ENCODE measurements at places on chromosomes 11 and 22.

- no peak for DNase-seq
Measured at GRCh38 chr11:62974848-62975522, 9.8 kb downstream of the SLC22A6 start.

- no peak for DNase-seq
Measured at GRCh38 chr11:126502982-126503381, 147.5 kb downstream of the ST3GAL4 start.

DNA sequence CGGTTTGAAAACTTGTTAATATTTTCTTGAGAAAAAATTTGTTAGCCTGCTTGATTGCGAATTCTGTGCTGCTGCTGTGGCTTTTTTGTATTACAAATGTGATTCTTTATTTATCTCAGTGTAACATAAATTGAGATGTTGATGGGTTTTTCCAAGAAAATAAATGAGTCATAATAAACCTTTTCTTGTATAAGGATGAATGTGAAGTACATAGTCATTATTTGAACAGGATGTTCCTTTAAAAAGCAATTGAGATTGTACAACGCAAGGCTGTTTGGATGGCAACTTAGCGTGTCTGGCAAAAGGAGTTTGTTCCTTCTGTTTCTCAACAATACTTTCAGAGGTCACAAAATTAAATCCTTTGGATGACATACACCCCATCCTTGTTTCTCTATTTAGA, 24.6 kb upstream of the CARD18 start:
- DNase-seq, result no peak

DNA sequence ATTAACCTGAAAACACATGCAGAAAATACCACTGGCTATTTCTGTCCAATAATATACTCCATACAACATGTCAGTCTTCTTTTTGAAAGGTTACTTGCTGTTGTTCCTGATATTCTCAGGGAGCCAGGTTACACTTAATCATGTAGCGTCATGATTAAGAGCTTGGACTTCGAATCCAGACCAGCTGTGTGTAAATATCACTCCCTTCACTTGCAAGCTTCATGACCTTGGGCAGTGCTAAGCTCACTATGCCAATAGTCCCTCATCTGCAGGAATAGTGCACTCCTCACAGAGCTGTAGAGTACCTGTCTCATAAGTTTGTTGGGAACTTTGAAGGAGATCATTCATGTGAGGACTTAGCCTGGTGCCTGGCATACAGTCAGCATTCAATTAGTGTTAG, 1.9 kb downstream of the HTR3B start:
- no peak for DNase-seq

- no peak for DNase-seq
Measured at GRCh38 chr11:12454782-12455181, 77.4 kb downstream of the PARVA start.

- DNase-seq, result no peak
Measured at GRCh38 chr22:49937758-49938564, 19.5 kb downstream of the CRELD2 start.

DNA sequence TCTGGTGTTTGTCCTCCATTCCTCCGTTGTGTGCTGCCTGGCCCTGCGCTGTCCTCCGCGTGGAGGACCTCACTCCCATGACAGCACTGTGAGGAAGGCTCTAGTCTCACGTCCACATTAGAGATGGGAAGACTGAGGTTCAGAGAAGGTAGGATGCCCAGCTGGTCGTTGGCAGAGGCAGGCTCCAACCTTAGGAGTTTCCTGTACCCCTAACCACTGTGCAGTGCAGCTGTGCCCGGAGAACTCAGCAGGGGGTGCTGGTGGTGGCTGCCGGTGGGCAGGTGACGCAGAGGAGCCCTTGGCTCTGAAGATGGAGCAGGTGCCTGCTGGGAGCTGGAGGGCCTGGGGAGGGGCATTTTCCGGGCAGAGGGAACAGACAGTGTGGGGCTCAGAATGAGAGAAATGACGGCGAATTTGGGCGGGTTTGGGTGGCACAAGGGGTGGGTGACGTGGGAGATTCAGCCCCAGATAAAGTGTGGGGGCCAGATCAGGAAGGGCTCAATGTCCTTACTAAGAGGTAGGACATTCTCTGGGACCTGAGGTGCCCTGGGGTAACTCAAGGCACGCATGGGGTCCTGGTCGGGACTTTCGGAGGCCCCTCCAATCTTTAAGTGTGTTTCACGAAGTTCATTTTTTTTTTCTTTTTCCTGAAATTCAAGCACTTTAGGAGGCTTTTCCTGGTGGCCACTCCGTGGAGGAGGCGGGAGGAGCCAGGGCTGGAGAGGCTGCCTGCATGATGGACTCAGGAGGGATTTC, 535.0 kb downstream of the TBC1D22A start:
- no peak for DNase-seq

- DNase-seq, result no peak
Measured at GRCh38 chr11:74559934-74560309, 32.5 kb upstream of the POLD3 start.

DNA sequence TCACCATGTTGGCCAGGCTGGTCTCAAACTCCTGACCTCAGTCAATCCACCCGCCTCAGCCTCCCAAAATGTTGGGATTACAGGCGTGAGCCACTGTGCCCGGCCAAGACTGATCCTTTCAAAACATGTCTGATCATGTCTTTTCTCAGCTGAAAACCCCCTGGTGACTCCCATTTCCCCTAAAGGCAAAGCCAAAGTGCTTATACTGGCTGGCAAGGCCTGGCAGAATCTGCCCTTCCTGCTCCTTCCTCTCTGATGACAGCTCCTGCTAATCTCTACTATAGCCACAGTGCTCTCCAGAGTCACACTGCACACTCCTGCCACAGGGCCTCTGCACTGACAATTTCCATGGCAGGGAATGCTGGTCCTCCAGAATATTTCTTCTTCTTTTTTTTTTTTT, 2.6 kb upstream of the MCHR1 start:
- DNase-seq, result no peak

- DNase-seq, result peak; percentile 14
Measured at GRCh38 chr11:118607401-118608359, at the start of gene PHLDB1. PHLDB1 (plus strand) TSS chr11:118607615; CDS start chr11:118613837, 6,222 bp downstream.

- no peak for DNase-seq
Measured at GRCh38 chr11:117838901-117839300, 14.4 kb upstream of the FXYD2 start.

DNA sequence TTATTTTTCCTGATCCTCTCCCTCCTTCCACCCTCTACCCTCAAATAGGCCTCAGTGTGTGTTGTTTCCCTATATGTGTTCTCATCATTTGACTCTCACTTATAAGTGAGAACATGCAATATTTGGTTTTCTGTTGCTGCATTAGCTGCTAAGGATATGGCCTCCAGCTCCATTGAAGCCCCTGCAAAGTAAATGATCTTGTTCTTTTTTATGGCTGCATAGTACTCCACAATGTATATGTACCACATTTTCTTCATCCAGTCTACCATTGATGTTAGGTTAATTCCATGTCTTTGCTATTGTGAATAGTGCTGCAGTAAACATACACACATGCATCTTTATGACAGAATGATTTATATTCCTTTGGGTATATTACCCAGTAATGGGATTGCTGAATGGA, 13.3 kb upstream of the RASSF10 start:
- DNase-seq, result no peak

DNA sequence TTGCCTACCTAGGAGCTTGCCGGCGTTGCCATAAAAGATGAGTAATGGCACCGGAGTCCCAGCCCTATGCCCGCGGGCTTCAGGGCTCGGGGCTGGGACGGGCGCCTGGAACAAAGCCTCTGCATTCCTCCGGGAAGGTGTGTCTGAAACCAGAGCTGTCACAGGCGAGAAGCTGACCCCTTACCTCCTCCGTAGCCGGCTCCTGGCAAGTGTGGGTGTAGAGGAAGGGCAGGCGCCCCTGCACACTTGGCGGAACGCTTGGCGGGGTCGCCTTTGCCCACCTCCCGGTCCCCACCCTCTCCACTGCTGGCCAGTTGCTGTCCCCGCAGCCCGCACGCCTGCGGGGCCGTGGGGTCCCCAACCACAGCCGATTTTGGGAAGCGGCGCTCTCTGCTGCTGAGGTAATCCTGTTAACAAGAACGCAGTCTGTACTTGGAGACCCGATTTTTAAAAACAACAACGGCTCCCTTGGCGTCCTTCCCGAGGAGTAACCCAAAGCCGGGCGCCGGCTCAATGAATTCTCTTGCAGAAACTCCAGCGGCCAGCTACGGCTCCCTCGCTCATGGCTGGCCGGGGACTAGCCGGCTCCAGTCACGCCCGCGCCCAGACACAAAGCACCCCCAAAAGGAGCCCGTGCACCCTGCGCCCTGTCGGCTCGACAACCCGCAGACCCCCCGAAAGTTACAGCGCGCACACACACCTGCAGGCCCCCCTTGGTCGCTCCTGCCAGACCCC, 89.2 kb downstream of the PLEKHA7 start:
- DNase-seq, result no peak

DNA sequence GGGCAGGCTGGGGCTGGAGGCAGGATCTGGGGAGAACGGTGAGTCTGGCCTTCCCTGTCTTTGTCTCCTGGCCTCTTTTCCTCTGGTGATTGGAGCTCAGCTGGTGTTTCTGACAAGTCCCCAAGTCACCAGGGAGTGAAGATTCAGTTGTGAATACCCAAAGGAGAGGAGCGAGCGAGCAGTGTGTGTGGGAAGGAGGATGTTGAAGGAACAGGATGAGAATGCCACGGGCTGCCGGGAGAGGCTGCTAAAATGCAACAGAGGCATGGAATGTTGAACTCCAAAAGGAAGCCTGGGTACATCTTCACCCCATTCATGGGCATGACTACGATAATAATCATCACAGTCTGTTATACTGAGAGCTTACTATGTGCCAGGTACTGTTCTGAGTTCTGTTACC, 163.3 kb downstream of the CEP164 start:
- no peak for DNase-seq

Data from NCI-H1930 (cell line).